ENCODE measurements at places on chromosomes 12 and 14. TPM values are rescaled to one million over a fixed set of nuclear protein-coding genes. Genes with fewer than 3 reads are reported as not detected.

The SLIRP gene
- 298 TPM for total RNA-seq

The CLEC4C gene
- total RNA-seq = not detected

The ITGA7 gene
- 2.7 TPM for total RNA-seq

The CCDC196 gene
- not detected for total RNA-seq

The PRR4 gene
- 7.1 TPM for total RNA-seq

The TMTC3 gene
- total RNA-seq = 26.4 TPM

The GTF2A1 gene
- 6.7 TPM for total RNA-seq

The FOXA1 gene
- total RNA-seq = 42.6 TPM

The VASH1 gene
- 4.3 TPM for total RNA-seq

The LIN7A gene
- not detected for total RNA-seq

The GNPTAB gene
- total RNA-seq = 22.0 TPM

The KRT3 gene
- 0.24 TPM for total RNA-seq

The SLC6A13 gene
- total RNA-seq = not detected

The TMTC1 gene
- 3.1 TPM for total RNA-seq

The PRKAG1 gene
- 48.8 TPM for total RNA-seq

The SERPINA9 gene
- total RNA-seq = not detected

The SLC7A8 gene
- total RNA-seq = 2.0 TPM

The RASSF9 gene
- 0.46 TPM for total RNA-seq

The PTPRO gene
- total RNA-seq = not detected

The C12orf50 gene
- not detected for total RNA-seq

The TDRD9 gene
- total RNA-seq = not detected

The PLEKHH1 gene
- total RNA-seq = 13.6 TPM

The PSEN1 gene
- 33.5 TPM for total RNA-seq

The ADSS1 gene
- total RNA-seq = 5.8 TPM

The HOXC11 gene
- 2.4 TPM for total RNA-seq

The ADAM21 gene
- not detected for total RNA-seq

The PIWIL1 gene
- not detected for total RNA-seq

The GPR137C gene
- total RNA-seq = 1.2 TPM

The ACRBP gene
- total RNA-seq = 6.1 TPM

The RNASE7 gene
- total RNA-seq = not detected

The GSC gene
- total RNA-seq = not detected

The DHRS4L2 gene
- total RNA-seq = 22.8 TPM

The MYO1H gene
- not detected for total RNA-seq

The SERPINA10 gene
- not detected for total RNA-seq

The MUCL1 gene
- total RNA-seq = not detected

The BBS10 gene
- total RNA-seq = 8.4 TPM

The GDF3 gene
- not detected for total RNA-seq

The EEA1 gene
- total RNA-seq = 15.7 TPM

The CYP46A1 gene
- total RNA-seq = not detected

The SLC8A3 gene
- not detected for total RNA-seq

The PEX5 gene
- 76.3 TPM for total RNA-seq

The HPD gene
- 0.35 TPM for total RNA-seq

The CDKN3 gene
- total RNA-seq = 61.1 TPM

The C1S gene
- total RNA-seq = 32.9 TPM

The YBX3 gene
- total RNA-seq = 567 TPM

Measured in PC-9 (cell line).